ENCODE measurements at places on chromosomes 3 and 15.

- DNase-seq = no peak
These were observed 370.7 kb upstream of the SLCO3A1 start for GRCh38 chr15:91482799-91483198.

- DNase-seq = no peak
These were observed 347.9 kb downstream of the MCTP2 start for GRCh38 chr15:94579286-94579685.

DNA sequence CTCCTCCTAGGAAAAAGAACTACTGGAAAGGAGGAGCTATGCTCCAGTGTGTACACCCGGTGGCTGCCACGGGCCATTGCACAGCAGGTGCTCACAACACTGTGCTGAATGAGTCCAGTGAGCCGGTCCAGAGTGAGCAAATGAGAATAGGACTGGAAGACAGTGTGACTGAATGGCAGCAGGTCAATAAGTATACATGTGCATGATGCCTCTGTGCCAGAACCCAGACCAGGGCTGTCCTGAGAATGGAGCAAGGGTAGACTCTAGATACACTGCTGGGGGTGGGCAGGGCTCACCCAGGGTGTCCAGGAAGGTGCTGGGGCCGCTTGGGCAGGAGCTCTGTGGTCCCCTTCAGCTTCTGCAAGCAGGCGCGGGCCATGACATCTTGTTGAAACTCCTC is 8.3 kb downstream of the POLG start:
- DNase-seq = no peak

- no peak for DNase-seq
These were observed 151.4 kb upstream of the ARL6 start for GRCh38 chr3:97613139-97613538.

DNA sequence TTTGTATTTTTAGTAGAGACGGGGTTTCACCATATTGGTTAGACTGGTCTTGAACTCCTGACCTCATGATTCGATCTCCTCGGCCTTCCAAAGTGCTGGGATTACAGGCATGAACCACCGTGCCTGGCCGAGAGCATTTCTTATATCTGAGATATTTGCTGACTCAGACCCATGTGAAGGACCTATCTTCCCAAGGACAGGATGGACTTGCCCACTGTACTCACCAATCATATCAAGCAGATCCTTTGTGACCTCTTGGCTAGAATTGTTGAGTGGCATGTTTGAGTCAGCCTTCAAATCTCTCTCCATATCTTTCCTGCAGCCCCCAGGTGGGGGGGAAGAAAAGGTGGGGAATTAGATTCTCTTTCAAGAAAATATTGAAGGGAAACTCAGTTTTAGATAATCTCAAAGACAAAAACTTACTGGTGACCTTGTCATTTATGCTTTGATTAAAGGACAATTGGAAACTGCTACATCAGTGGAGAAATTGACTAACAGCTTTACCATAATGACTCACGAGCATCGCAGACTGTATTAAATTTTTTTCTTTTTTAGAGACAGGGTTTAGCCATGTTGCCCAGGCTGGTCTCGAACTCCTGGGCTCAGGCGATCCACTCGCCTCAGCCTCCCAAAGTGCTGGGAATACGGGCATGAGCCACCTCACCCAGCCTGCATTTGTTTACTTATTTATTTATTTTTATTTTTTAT is 3.1 kb downstream of the C3orf62 start:
- DNase-seq = no peak

DNA sequence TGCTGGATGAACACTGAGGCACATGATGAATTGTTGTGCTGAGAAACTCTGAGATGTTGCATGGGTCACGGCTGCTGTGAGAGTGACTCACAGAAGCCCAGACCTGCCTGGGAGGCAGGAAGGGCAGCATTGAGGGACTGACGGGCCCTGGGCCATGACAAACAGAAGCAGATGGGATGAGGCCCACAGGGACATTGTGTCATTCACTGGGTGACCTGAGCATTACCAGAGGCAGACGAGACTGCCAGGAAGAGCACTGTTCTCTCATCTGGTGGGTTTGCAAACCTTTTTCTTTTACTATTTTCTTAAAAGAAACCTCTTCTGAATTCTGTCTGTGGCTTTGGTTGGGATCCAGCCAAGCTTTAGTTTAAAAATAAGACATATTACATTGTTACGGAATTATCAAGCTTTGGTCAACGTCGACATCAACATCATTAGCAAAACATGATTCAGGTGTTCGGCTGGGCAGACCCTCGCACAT is 67.8 kb downstream of the BDH1 start:
- no peak for DNase-seq

- DNase-seq = no peak
These were observed 3.5 kb upstream of the TMCC1 start for GRCh38 chr3:129897026-129897425.

DNA sequence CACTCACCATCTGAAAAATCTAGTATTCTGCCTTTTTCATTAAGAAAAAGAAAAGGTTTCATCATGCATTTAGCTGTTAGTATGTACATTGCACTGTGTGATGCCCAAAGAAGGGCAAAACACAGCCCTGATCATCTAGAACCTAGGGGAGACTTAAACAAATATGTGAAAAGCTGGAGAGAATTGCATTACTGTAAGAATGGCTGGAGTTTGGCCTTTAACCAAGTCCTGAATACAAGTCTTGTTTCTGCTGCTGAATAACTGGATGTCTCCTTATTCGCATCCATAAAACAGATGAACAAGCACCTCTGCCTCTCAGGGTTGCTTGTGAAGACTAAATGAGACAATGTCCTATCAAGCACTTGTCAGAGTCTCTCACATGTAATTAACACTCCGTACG is 233.4 kb upstream of the LRTM1 start:
- no peak for DNase-seq

DNA sequence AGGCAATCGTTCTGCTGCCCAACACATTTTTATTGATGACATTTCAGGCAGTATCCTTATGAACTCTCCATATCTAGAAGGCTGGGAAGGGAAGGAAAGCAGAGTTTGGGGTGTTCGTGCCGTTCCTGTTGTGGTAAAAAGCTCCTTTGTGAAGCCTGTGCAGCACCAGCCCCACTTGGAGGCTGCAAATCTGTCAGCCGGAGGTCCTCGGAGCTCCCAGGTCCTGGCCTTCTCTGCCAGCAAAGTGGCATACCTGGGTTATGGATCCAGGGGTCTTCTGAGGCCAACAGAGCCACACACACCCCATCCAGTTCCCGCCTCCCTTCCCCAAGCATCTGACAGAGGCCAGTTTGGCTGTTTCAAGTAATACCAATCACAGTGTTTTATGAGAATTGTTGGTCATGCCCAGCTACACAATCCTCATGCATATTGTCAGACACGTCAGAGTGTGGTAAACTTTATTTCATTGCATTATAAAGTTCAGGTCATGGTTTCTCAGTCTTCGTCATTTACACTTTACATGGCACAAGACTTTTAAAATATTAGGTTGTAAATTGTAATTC is 15.9 kb upstream of the USP3 start:
- DNase-seq = no peak

DNA sequence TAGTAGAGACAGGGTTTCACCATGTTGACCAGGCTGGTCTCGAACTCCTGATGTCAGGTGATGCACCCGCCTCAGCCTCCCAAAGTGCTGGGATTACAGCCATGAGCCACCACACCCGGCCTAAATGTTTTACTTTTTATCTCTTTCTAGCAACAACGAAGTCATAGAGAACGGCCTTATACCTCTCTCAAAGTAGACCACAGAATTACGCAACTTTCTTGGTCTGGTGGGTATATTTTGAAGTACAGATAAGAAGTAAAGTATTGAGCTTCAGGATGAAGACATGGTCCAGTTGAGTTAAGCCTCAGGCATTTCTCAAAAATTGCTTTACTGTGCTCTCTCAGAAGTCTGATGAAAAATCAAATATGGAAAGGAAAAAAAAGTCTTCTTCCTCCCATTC is 30.6 kb downstream of the FAM240A start:
- no peak for DNase-seq

DNA sequence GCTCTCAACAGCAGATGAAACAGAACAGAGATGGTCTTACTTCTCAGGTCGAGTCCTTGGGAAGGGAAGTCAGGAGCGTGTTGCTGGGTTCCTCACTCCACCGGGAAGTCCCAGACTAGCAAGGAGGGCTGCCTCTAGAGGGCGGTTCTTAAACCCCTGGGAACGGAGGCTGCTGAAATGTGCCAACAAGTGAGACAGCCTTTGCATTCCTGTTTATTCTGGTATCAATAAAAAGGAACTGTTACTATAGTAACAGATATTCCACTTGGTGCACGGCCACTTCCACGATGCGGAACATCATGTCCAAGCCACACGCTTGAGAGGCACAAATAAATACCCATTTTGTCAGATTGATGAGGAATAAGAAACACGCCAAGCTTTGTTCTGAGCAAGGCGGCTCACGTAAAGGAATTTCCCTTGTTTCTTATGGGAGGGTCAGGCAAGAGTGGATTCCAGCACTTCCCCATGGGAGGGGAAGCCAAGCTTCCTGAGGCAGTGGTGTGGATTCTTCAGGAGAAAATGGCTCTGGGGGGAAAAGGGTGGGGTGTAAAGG is at the start of gene FAM107A:
TSS of gene FAM107A (minus strand) at position 123 of the 553 bp plus-strand sequence. CDS start 7,531 bp downstream, outside the sequence.
- DNase-seq = no peak

DNA sequence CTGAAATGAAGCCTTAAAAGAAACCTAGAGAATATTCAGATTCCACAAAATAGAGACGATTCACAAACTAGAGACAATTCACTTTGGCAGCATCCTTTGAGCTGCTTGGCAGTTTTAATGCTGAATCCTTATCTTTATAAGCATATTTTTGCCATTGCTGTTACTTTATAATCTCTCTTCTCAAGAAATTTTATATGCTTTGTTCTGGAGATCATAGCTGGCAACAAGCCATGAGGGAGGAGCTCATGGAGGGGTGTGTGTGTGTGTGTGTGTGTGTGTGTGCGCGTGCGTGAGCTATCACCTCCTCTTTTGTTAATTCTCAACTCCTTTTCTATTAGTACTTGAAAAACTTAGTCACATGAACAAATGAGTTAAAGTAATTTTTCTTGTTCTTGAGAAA is 495.0 kb upstream of the RGMA start:
- no peak for DNase-seq

DNA sequence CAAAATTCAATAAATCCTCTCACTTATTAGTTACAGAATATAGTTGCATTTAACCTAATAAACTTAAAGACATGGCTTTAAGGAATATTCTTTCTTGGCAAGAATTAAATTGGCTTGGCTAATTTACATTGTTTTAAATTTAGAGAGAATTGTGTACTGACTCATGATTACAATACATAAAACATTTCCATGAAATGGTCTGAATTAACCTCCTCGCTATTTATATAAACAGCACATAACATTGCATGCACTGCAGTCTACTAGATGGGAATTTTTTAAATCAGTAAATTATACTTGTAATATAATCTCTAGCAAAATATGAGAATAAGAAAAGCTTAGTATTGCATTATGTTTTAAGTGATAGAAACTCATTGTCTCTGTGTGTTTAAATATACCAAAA is 268.9 kb downstream of the SHOX2 start:
- DNase-seq = no peak

GRCh38 chr3:52253314-52254304 is 8.1 kb downstream of the PPM1M start:
- DNase-seq = peak; percentile 81

DNA sequence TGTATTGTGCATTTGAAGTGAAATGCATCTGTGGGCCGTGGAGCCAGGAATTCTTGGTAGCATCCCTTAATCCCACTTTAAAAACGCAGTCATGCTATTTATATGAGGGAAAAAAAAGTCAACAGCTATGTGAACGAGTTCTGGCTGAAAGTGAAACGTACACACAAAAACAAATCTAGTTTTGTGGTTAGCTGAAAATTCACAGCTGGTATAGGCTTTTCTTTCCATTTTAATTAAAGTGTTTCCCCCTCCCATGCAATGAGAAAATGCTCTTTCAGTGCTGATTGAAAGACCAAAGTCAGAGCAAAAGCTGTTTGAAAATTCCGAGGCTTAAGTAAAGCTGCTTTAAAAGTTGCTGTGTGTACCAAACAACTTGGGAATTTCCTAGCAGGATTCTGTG is 297.4 kb downstream of the PLCL2 start:
- DNase-seq = no peak

DNA sequence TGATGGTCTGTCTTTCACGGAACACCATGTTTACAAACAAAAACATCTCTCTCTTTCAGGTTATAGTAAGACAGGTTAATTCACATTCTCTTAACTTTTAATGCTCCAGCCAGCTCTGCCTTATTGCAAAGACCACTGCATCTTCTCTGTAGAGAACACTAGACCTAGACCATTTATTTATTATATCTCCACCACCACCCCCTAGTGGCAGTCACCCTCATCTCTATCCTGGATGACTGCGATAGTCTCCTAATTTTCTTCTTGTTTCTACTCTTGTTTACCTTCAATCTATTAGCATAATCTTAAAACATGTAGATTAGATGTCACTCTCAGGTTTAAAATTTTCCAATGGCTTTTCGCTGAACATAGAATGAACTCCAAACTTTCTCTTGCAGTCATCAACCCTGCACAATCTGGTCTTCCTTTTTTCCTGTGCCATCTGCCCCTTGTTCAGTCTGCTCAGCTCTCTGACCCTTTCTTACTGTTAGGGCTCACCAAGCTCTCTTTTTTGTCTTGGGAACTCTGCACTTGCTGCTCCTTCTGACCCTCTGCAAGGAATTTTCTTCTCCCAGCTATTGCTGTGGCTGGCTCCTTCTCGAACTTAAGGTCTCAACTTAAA is 155.6 kb downstream of the SQOR start:
- DNase-seq = peak; percentile 10

GRCh38 chr3:106092792-106093191 is 224.0 kb upstream of the CBLB start:
- no peak for DNase-seq

GRCh38 chr3:172701751-172702150 is 9.1 kb downstream of the NCEH1 start:
- DNase-seq = no peak

GRCh38 chr3:107992976-107993684 is 97.7 kb downstream of the CD47 start:
- no peak for DNase-seq

- no peak for DNase-seq
These were observed 113.3 kb downstream of the TBC1D2B start for GRCh38 chr15:77964193-77964592.

DNA sequence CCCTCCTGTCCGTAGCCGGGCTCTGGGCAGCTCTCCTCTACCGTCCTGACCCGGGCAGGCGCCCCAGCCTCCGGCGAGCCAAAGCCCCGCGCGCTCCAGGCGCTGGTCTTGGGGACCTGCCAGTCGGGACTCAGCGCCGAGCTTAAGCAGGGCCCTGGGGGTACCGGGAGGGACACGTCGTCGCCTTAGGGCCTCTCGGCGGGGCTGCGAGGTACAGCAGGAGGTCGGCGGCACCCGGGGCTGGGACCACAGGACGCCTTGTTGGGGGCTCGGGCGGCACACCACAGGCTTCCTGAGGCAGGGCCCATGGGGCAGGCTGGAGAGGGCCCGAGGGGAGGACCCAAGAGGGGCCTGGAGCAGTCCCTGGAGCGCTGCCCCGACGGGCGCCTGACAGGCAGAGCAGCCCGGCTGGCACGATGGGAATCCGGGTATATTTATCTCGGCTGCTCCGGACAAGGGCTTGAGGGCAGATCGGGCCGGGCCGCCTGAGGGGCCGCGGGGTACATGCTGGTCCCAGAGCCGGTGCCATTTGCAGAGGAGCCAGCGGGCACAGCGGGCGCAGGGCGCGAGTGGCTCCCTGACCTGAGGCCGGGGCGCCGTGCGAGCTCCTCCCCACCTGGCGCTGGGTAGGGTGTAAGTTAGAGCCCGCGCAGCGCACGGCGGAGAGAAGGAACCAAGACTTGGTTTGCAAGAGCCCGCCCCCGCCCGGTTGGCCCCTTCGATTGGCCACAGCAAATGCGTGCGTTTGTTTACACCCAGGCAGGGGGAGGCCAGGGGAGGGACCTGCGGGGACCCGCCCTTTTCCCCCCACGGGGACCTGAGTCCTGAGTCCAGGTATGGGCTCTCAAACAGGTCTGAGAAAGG is 574 bp downstream of the SLC38A3 start:
- peak; percentile 53 for DNase-seq
